ENCODE measurements at places on chromosomes 2 and 18. TPM values are rescaled to one million over a fixed set of nuclear protein-coding genes. Genes with fewer than 3 reads are reported as not detected.

Gene TTC31
- 10.4 TPM for total RNA-seq

Gene ANKRD62
- not detected for total RNA-seq

Gene AKAIN1
- total RNA-seq: not detected

Gene GATA6
- 22.5 TPM for total RNA-seq

Gene CNDP2
- total RNA-seq: 75.6 TPM

Gene PROM2
- 0.18 TPM for total RNA-seq

Gene ANKZF1
- total RNA-seq: 23.7 TPM

Gene EGR4
- total RNA-seq: not detected

Gene BCL11A
- total RNA-seq: 0.09 TPM

Gene CHPF
- 271 TPM for total RNA-seq

Data from fibroblast of the aortic adventitia (primary cell).